Colonic mucosa (tissue), 4 donors: ENCODE measurements at places on chromosomes 16 and 17. TPM values are rescaled to one million over a fixed set of nuclear protein-coding genes. Genes with fewer than 3 reads are reported as not detected.

DNA sequence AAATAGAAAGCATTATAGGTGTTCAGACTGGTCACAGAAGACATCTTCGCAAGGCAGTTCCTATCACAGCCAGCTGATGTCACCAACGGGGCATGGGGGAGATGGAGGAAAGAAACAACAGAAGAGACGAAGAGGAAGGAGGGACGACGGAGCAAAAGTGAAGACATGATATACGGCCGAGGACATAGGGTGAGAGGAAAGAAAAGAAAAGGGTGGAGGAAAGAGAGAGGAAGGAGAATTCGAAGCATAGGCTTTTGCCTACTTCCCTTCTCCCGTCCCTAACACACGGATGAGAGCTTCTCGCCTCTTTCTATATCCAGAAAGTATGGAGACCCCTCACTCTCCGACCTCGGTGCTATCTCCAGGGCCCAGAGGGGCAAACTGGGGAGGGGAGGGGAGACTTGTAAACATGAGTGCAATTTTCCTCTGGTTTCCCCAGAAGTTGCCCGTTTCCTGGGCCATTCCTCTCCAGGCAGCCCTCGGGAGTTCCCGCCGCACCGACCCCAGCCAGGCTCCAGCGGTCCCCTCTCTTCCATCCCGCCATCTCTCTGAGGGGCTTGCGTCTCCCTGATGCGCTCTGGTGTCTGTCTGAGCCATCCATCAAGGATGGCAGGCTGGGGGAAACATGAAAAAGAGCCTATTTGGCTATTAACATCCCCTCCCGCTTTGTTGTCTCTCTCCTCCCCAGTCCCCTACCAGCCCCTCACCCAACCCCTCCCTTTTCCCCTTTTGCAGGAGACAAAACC is 26.0 kb downstream of the COPZ2 start:
- H3K36me3 ChIP-seq = no peaks in the 10 kb centered on the region
- peak overlapping the region; percentile 21 for H3K4me3 ChIP-seq
- DNase-seq = no peak
- H3K4me1 ChIP-seq = peaks cover 5% of the 10 kb centered on the region

- no peaks in the 10 kb centered on the region for H3K27me3 ChIP-seq
- no peaks in the 10 kb centered on the region for H3K36me3 ChIP-seq
- H3K4me3 ChIP-seq = no peak overlapping the region
- H3K27ac ChIP-seq = peak overlapping the region; percentile 69
- peaks cover 7% of the 10 kb centered on the region for H3K4me1 ChIP-seq
- DNase-seq = peak; percentile 65
These were observed 2.4 kb downstream of the SERPINF1 start for GRCh38 chr17:1764284-1764683.

DNA sequence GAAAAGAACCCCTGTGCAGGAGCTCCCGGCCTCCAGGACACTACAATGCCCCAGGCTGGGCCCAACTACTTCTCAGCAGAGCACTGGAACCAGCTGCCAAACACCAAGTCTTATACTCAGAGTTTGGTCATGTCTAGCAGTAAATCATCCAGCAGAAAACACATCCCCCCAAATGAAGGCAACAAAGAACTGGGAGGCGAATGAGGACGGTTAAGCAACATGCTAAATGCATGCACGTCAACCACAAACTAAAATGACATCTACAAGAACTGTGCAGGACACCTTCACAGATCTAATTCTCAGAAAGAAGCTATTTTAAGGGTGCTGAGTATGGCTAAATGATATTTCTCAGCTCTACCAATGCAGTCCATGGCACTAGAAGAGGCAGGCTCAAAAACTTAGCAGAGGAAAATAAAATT is 7.6 kb upstream of the IRX5 start:
- no peak for DNase-seq
- no peaks in the 10 kb centered on the region for H3K36me3 ChIP-seq
- no peak overlapping the region for H3K27ac ChIP-seq
- no peaks in the 10 kb centered on the region for H3K4me1 ChIP-seq

- no peak for DNase-seq
- H3K4me1 ChIP-seq = peaks cover 13% of the 10 kb centered on the region
- peaks cover 49% of the 10 kb centered on the region for H3K27me3 ChIP-seq
- H3K36me3 ChIP-seq = no peaks in the 10 kb centered on the region
- H3K4me3 ChIP-seq = no peak overlapping the region
These were observed 4.0 kb downstream of the NOG start for GRCh38 chr17:56597495-56597990.

Gene KRTAP4-6
- not detected for total RNA-seq

DNA sequence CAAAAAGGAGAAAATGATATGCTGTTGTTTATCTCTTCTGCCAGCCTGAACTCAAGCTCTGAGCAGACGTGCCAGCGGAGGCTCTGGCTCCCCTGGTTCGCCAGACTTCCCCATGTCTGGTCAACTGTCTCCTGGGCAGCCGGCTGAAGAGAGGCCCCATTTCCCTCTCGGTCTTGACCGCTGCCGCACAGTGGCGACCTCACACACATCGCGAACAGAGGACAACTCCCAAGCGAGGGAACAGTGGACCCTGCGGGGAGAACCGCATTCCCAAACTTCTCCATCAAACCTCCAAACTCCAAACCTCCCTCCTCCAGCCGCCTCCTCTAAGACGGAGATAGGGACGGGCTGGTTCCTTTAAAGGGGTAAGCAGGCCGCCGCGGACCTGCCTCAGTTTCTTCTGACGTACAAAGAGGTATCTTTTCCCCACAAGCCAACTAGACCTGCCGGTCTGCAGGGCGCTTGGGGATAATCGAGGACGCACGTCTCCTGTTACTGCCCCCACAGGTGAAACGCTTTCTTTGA is 24.9 kb upstream of the RFFL start:
- no peaks in the 10 kb centered on the region for H3K36me3 ChIP-seq
- peak; percentile 60 for DNase-seq
- H3K27me3 ChIP-seq = no peaks in the 10 kb centered on the region
- peak overlapping the region; percentile 79 for H3K4me3 ChIP-seq

GRCh38 chr17:73293480-73293911 is 18.3 kb downstream of the CDC42EP4 start:
- no peaks in the 10 kb centered on the region for H3K36me3 ChIP-seq
- no peak overlapping the region for H3K4me3 ChIP-seq
- no peak for DNase-seq

Gene ANKRD13B
- 10.2 TPM for total RNA-seq

DNA sequence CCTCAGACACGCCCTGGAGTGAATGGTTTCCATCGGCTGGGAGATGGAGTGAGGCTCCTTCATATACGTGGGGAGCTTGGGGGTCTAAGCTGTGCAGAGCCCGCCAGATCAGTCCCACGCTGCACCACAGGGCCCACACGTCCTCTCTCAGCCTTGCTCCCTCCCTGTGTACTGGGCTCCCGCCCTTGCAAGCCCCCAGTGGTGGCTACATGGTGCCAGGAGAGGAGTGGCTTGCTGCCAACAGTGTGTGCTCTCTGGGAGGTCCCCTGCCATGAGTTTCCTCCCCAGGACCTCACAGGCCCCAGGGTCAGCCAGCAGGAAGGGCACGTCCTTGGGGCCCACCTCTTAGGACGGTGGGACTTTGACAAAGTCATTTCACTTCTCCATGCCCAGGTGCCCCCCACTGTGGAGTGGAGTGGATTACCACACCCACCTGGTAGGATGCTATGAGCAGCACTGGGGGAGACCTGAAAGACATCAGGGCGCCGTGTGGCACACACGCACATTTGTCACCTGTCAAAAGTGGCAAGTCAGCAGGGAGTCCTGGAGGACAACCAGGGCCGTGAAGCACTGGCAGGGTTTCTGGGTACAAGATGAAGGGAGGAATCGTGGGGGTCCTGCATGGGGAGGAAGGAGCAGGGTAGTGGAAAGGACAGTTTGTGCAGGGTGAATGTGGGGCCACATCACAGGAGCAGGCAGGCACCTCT is 13.7 kb downstream of the SLC5A10 start:
- no peak overlapping the region for H3K27ac ChIP-seq
- no peaks in the 10 kb centered on the region for H3K27me3 ChIP-seq
- H3K4me3 ChIP-seq = no peak overlapping the region
- DNase-seq = no peak

- no peak overlapping the region for H3K4me3 ChIP-seq
- no peak overlapping the region for H3K27ac ChIP-seq
- no peaks in the 10 kb centered on the region for H3K27me3 ChIP-seq
- H3K36me3 ChIP-seq = no peaks in the 10 kb centered on the region
These were observed 214.3 kb upstream of the CDH11 start for GRCh38 chr16:65336160-65336559.

DNA sequence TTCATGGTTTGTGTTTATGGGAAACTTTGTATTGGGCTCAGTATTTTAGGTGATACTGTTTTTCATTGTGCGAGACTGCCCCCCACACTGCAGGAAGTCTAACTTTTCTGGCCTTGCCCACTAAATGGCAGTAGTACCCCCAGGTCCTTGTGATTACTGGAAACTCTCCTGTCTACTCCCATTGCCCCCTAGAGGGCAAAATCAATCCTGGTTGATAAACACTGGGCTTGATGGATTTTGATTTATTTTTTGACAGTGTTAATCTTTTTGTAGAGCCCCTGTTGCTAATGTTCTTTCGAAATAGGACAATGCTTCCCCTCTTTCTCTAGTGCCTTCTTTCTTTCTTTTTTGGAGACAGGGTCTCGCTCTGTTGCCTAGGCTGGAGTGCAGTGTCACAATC is 15.5 kb downstream of the METTL9 start:
- H3K4me3 ChIP-seq = no peak overlapping the region
- DNase-seq = no peak
- H3K27me3 ChIP-seq = no peaks in the 10 kb centered on the region
- peaks cover 11% of the 10 kb centered on the region for H3K4me1 ChIP-seq
- H3K36me3 ChIP-seq = no peaks in the 10 kb centered on the region

DNA sequence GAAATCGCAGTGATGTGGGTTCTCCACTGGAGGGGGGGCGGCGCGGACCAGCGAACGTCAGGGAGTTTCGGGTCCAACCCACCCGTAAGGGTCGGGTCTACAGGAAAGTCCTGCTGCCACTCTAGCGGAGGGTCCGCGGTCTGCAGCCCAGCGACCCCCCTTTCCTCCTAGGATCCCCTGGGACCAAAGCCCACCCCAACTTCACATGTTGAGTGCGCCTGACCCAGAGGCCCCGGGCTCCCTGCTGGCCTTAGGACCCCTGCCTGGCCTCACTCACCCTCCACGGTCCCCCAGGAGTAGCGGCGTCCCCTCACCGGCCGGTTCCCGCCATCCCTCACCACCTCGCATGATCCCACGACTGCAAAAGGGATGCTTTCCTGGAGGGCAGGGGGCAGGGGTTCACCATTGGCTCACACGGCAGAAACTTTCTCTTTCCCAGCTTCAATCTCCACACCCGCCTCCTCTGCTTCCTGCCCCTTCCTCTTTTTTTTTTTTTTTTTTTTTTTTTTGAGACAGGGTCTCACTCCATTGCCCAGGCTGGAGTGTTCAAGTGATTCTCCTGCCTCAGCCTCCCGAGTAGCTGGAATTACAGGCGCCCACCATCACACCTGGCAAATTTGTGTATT is 3.1 kb downstream of the SEPTIN1 start:
- no peaks in the 10 kb centered on the region for H3K36me3 ChIP-seq
- peak overlapping the region; percentile 100 for H3K27ac ChIP-seq
- DNase-seq = no peak
- no peaks in the 10 kb centered on the region for H3K27me3 ChIP-seq
- peaks cover 5% of the 10 kb centered on the region for H3K4me1 ChIP-seq
- peak overlapping the region; percentile 61 for H3K4me3 ChIP-seq

- peak; percentile 76 for DNase-seq
- peak overlapping the region; percentile 50 for H3K4me3 ChIP-seq
- H3K27me3 ChIP-seq = peaks cover 52% of the 10 kb centered on the region
- H3K4me1 ChIP-seq = peaks cover 8% of the 10 kb centered on the region
- no peaks in the 10 kb centered on the region for H3K36me3 ChIP-seq
- no peak overlapping the region for H3K27ac ChIP-seq
These were observed 632 bp upstream of the RTN4RL1 start for GRCh38 chr17:2025622-2026309.

GRCh38 chr16:1545044-1546040 is 11.9 kb downstream of the TMEM204 start:
- DNase-seq = no peak
- H3K27me3 ChIP-seq = no peaks in the 10 kb centered on the region
- no peaks in the 10 kb centered on the region for H3K36me3 ChIP-seq
- no peak overlapping the region for H3K4me3 ChIP-seq
- peaks cover 5% of the 10 kb centered on the region for H3K4me1 ChIP-seq

Gene MRPS7
- total RNA-seq = 118 TPM

Gene NLRP1
- 7.2 TPM for total RNA-seq

- H3K4me1 ChIP-seq = no peaks in the 10 kb centered on the region
- H3K4me3 ChIP-seq = no peak overlapping the region
- DNase-seq = no peak
- H3K27ac ChIP-seq = no peak overlapping the region
- no peaks in the 10 kb centered on the region for H3K27me3 ChIP-seq
- no peaks in the 10 kb centered on the region for H3K36me3 ChIP-seq
These were observed 16.6 kb upstream of the CRISPLD2 start for GRCh38 chr16:84803146-84803545.

Gene SLC52A1
- 2.6 TPM for total RNA-seq

Gene IGF2BP1
- not detected for total RNA-seq

Gene WNK4
- total RNA-seq = 32.6 TPM

DNA sequence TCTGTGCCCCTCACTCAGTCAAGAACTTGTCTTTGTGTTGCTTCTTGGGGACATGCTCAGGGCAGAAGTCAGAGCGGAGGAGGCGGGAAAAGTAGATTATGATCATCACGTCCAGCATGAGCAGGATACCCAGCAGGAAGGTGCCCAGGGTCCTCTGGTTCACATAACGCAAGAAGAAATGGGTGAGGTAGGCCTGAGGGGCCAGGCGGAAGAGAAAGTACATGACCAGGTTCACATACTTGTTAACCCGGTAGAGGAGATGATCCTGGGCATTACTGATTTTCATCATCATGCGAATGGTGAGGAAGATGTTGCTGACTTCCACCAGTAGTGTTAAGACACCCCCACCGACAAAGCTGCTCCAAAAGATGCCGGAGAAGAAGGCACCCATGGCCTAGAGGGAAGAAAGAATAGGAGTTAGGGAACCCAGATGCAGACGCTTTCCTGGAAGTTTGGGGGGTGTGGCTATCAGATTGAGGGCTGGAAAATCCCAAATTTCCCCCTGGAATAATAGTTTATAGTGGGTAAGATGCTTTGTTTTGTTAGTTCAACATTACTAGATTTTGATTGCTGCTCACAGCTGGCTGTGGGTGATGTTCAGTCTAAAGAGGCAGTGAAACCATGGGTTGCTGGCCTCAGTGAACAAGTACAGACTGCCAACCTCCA is 1.4 kb downstream of the TLCD1 start:
- peaks cover 12% of the 10 kb centered on the region for H3K36me3 ChIP-seq
- peak overlapping the region; percentile 81 for H3K4me3 ChIP-seq
- DNase-seq = no peak
- peaks cover 26% of the 10 kb centered on the region for H3K4me1 ChIP-seq

Gene IL34
- total RNA-seq = 1.1 TPM

DNA sequence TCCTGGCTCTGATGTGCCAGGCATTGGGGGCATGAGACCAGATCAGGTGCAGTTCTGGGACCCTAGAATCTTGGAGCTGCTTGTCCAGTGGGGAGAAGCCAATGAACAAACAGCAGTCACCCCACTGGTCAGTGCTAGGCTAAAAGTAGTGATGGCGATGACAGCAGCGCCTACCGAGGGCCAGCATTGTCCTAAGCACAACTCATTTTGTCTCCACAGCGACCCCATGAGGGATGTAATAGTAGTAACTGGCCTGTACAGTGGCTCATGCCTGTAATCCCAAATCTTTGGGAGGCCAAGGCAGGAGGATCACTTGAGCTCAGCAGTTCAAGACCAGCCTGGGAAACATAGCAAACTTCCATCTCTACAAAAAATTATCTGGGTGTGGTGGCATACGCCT is 6.2 kb downstream of the SMCR8 start:
- H3K4me1 ChIP-seq = peaks cover 30% of the 10 kb centered on the region
- no peaks in the 10 kb centered on the region for H3K27me3 ChIP-seq
- H3K4me3 ChIP-seq = no peak overlapping the region
- H3K27ac ChIP-seq = no peak overlapping the region

Gene PLEKHH3
- total RNA-seq = 14.6 TPM

- H3K27me3 ChIP-seq = no peaks in the 10 kb centered on the region
- H3K4me1 ChIP-seq = no peaks in the 10 kb centered on the region
- peak; percentile 27 for DNase-seq
- H3K4me3 ChIP-seq = no peak overlapping the region
These were observed 16.5 kb downstream of the CNTNAP1 start for GRCh38 chr17:42698736-42699414.

Gene SALL1
- 1.7 TPM for total RNA-seq
